Prostate gland (tissue), 2 donors: ENCODE measurements at places on chromosomes 2 and 18.

- H3K4me3 ChIP-seq, result no peak overlapping the region
- no peaks in the 10 kb centered on the region for H3K36me3 ChIP-seq
- peak overlapping the region; percentile 41 for H3K27ac ChIP-seq
- no peaks in the 10 kb centered on the region for H3K27me3 ChIP-seq
Measured at GRCh38 chr2:66888246-66888645, 453.3 kb downstream of the MEIS1 start.

DNA sequence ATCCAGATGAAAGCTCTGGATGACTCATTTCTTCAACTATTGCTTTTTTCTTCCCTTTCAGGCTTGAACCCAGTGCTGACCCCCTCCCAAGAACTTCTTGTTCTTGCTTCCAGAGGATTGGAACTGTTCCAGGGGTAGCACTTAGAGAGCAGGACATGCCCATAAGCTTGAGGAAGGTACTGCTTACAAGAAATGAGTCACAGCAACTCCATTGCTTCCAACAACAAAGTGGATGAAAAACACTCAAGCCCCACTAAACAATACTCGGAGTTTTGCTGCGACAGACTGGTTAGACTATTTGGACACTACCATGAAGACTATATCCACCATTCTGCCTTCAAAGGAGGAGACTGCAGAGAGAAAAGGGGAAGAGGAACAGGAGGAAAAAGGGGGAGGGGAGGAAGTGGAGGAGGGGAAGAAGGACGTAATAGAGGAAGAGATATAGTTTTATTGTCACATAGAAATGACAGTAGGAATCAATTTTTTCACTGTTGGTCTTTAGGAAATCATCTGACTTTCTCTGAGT is 1.6 kb upstream of the EPC2 start:
- no peak overlapping the region for H3K4me3 ChIP-seq
- no peaks in the 10 kb centered on the region for H3K27me3 ChIP-seq
- peaks cover 4% of the 10 kb centered on the region for H3K4me1 ChIP-seq

DNA sequence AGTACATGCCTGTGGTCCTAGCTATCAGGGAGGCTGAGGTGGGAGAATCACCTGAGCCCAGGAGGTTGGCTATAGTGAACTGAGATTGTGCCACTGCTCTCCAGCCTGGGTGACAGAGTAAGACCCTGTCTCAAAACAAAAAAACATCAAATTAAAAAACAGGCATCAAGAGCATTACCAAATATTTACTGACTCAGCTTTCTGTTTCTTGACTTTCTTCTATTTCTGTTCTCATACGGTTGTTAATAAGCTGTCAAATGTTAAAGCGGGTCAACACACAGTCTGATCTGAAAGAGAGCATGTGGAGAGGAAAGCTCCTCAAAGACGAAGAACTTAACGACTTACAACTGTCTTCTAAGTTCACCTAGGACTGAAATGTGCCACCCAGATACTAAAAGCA is 59.0 kb downstream of the ITGB1BP1 start:
- H3K36me3 ChIP-seq, result no peaks in the 10 kb centered on the region
- H3K27ac ChIP-seq, result no peak overlapping the region
- DNase-seq, result no peak
- H3K4me3 ChIP-seq, result no peak overlapping the region
- no peaks in the 10 kb centered on the region for H3K4me1 ChIP-seq

DNA sequence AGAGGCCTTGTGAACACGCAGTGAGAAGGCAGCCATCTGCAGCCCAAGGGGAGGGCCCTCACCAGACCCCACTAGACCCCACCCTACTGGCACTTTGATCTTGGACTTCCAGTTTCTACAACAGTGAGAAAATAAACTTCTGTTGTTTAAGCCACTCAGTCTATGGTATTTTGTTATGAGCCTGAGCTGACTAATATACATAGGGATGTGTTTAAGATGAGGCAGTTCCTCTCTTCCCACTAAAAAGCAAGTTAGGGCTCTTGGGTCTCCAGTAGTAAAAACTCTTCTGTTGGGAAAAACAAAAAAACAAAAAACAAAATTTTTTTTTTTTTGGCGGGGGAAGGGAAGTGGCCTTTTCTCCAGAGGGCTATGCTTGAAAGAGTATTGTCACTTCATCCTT is 233.2 kb upstream of the SMAD7 start:
- H3K36me3 ChIP-seq, result no peaks in the 10 kb centered on the region
- no peaks in the 10 kb centered on the region for H3K27me3 ChIP-seq
- H3K4me1 ChIP-seq, result no peaks in the 10 kb centered on the region
- no peak overlapping the region for H3K4me3 ChIP-seq

DNA sequence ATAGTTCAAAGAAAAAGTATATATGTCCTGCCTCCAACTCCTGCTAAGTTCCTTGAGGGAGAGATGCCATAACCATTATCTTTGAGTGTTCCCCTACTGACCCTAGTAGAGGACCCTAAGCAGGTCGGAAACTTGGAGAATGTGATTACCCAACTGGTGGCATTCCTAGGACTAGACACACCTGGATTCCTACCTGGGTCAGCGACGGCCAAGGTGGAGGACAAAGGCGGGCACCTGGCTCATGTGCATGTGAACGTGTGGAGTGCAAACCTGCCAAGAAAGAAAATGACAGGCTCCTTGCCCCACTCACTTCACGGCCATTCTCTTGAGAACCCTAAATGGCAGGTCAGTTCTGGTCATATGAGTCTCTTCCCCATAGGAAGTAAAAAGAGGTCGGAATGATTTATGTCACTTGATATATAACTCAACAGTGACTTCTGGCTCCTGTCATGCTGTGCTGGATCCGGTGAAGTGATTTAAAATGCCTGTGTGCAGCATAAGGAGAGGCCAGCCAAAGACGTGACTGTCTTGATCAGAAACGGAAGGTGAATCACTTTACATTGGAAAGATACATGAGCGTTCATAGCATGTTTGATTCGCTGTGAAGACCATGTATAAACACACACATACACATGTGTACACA is 371.6 kb downstream of the EIPR1 start:
- no peaks in the 10 kb centered on the region for H3K4me1 ChIP-seq
- no peak overlapping the region for H3K27ac ChIP-seq
- DNase-seq, result no peak

GRCh38 chr2:174654419-174654941 is 56.9 kb upstream of the WIPF1 start:
- H3K4me3 ChIP-seq, result no peak overlapping the region
- H3K4me1 ChIP-seq, result no peaks in the 10 kb centered on the region
- no peak for DNase-seq
- H3K36me3 ChIP-seq, result no peaks in the 10 kb centered on the region
- H3K27me3 ChIP-seq, result no peaks in the 10 kb centered on the region
- H3K27ac ChIP-seq, result no peak overlapping the region

DNA sequence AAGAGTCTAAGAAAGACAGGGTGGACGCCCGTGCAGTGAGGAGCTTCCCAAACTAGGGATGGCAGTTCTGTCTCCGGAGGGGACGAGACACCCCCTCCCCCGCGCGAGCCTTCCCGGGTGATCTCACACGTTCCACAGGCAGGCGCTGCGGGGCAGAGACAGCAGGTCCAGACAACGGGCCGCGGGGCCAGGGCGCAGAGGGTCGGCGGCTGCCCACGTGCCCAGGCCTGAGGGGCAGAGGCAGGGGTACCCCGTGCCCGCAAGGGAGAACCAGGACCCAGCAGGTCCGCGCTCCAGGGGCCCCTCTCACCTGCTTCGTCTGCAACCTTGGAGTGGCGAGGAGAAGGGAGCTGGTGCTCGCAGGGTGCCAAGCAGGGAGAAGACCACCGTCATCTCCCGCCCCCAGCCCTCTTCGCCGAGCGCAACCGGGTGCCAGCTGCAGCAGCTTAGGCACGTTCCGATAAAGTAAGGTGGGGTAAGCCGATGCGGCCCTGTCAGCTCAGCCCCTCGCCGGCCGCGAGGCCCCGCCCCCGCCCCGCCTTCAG is at the start of gene GPR155:
TSS of gene GPR155 (minus strand) at position 467 of the 545 bp plus-strand sequence. CDS start 5,073 bp downstream, outside the sequence.
- peak within 1 kb of the TSS; percentile 80 for H3K4me3 ChIP-seq
- H3K27me3 ChIP-seq, result no peaks in the 10 kb centered on the region
- DNase-seq, result peak; percentile 52
- no peaks in the 10 kb centered on the region for H3K4me1 ChIP-seq
- no peaks in the 10 kb centered on the region for H3K36me3 ChIP-seq

DNA sequence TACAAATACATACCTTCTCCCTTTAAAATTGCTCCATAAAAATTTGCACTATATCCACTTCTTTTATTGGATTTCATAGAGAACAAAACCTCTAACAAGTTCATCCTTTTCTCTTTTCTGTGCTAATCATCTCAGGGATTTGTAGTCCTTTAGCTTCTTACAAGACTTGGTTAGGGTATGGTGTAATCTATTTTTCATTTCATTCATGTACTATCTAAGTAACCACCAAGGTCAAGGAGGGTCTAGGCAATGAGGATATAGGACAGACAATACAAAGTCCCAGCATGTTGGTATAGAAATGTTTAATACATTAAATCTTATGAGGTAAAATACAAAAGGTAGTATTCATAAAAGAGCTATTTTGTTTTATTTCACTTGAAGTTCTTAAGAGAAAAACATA is 17.5 kb downstream of the C2orf69 start:
- no peak for DNase-seq
- no peaks in the 10 kb centered on the region for H3K36me3 ChIP-seq
- no peak overlapping the region for H3K27ac ChIP-seq
- H3K27me3 ChIP-seq, result no peaks in the 10 kb centered on the region
- H3K4me3 ChIP-seq, result no peak overlapping the region

- no peaks in the 10 kb centered on the region for H3K36me3 ChIP-seq
- peak; percentile 37 for DNase-seq
- H3K27me3 ChIP-seq, result no peaks in the 10 kb centered on the region
- no peaks in the 10 kb centered on the region for H3K4me1 ChIP-seq
- no peak overlapping the region for H3K27ac ChIP-seq
Measured at GRCh38 chr2:49973917-49974368, 819.6 kb upstream of the FSHR start.

- DNase-seq, result no peak
- peak overlapping the region; percentile 51 for H3K27ac ChIP-seq
- H3K4me3 ChIP-seq, result no peak overlapping the region
- no peaks in the 10 kb centered on the region for H3K36me3 ChIP-seq
- H3K4me1 ChIP-seq, result no peaks in the 10 kb centered on the region
- H3K27me3 ChIP-seq, result no peaks in the 10 kb centered on the region
Measured at GRCh38 chr2:54360055-54360792, 95.9 kb upstream of the SPTBN1 start.

DNA sequence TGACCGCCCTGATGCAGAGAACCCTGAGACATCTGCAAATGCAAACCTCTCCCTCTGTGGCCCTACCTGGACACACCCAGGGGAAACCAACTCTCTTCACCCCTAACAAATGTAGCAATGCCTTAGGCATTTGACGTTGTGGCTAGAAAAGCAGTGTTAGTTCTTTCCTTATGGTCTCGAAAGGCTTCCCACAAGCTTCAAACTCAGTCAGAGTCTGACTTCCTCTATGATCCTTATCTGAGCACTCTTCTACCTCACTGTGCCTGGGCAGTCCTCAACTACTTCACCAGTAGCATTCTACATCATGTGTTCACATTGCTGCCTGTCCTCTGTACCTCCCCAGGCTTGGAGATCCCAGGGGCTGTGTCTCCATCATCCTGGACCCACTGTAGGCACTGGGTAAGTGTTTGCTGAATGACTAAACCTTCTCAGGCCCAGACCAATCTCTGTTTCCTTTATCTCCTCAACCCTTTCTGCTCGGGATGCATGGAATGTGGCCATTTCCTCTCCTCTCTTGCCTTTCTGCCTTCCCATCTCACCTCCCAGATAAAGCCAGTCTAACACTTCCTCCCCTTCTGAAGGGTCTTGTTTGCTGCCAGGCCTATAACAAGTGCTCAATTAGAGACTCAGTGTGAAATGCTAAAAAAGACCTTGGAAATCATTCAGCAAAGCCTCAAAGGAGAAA is 91.7 kb upstream of the ACAA2 start:
- no peak for DNase-seq
- H3K4me3 ChIP-seq, result no peak overlapping the region
- no peaks in the 10 kb centered on the region for H3K4me1 ChIP-seq
- no peak overlapping the region for H3K27ac ChIP-seq
- no peaks in the 10 kb centered on the region for H3K36me3 ChIP-seq

DNA sequence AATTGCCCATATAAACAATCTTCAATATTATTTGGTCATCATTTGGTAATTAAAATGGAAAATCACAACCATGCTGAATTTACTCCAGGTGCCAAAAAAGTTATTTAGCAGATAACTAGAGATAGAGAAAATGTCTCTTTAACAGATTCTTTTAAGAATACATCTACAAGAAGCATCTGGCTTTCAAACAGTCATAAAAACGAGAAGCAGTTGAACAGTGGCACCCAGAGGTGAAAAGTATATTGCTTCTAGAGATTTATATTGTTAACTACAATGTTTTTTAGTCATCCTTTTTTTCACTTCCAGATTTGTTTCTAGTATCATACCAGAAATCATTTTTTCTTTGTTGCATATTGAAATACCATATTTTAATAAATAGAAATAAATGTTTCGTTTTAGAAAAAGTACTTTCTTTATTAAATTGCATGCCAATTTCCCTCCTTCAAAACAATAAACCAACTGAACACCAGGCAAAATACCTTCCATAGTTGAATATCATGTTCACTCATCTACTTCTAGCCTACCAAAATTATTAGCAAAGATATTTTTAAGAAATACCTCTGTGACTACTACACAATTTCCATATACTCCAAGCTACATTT is 65.4 kb upstream of the HNRNPA3 start:
- no peak overlapping the region for H3K27ac ChIP-seq
- no peak for DNase-seq
- H3K36me3 ChIP-seq, result no peaks in the 10 kb centered on the region
- no peaks in the 10 kb centered on the region for H3K4me1 ChIP-seq
- H3K27me3 ChIP-seq, result peaks cover 6% of the 10 kb centered on the region

GRCh38 chr2:2033691-2034090 is 289.4 kb upstream of the PXDN start:
- no peak for DNase-seq
- no peaks in the 10 kb centered on the region for H3K27me3 ChIP-seq
- no peaks in the 10 kb centered on the region for H3K36me3 ChIP-seq

DNA sequence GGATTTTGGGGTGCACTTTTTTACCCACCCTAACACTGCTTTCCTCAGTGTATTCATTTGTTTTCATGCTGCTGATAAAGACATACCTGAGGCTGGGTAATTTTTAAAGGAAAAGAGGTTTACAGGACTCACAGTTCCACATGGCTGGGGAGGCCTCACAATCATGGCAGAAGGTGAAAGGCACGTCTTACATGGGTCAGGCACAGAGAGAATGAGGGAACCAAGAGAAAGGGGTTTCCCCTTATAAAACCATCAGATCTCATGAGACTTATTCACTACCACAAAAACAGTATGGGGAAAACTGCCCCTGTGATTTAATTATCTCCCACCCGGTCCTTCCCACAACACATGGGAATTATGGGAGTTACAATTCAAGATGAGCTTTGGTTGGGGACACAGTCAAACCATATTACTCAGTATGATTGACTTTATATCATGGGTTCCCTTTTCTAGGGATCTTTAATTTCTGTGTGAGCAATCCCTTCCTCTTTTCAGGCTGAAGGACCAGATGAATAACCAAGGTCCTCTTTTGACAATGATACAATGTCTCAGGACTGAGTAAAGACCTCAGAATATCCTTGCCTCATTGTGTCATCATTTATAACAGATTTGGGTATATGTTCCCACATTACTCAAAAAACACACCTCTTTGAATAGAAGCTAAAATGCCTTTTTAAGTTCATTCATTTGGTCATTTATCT is 100.1 kb upstream of the TRIB2 start:
- H3K4me1 ChIP-seq, result no peaks in the 10 kb centered on the region
- H3K27ac ChIP-seq, result no peak overlapping the region
- H3K4me3 ChIP-seq, result no peak overlapping the region
- H3K36me3 ChIP-seq, result no peaks in the 10 kb centered on the region

GRCh38 chr18:62988471-62988870 is 273.1 kb downstream of the PHLPP1 start:
- H3K4me3 ChIP-seq, result no peak overlapping the region
- DNase-seq, result no peak
- H3K27ac ChIP-seq, result no peak overlapping the region
- no peaks in the 10 kb centered on the region for H3K27me3 ChIP-seq
- no peaks in the 10 kb centered on the region for H3K36me3 ChIP-seq
- no peaks in the 10 kb centered on the region for H3K4me1 ChIP-seq
